HuH-7.5 (cell line): ENCODE measurements at places on chromosomes 1 and 21.
A peak's percentile ranks its signal among the peaks of the same experiment; 100 is the strongest.

DNA sequence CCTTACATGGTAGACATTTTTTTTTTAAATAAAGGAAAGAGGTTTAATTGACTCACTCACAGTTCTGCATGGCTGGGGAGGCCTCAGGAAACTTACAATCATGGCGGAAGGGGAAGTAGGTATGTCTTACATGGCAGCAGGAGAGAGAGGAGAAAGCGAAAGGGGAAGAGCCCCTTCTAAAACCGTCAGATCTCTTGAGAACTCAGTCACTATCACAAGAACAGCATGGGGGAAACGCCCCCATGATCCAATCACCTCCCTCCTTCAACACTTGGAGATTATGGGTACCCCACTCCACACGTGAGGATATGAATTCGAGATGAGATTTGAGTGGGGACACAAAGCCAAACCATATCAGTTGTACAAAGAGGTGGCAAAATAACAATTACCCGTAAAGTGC, 301.7 kb downstream of the GRIK1 start:
- no peak for DNase-seq

DNA sequence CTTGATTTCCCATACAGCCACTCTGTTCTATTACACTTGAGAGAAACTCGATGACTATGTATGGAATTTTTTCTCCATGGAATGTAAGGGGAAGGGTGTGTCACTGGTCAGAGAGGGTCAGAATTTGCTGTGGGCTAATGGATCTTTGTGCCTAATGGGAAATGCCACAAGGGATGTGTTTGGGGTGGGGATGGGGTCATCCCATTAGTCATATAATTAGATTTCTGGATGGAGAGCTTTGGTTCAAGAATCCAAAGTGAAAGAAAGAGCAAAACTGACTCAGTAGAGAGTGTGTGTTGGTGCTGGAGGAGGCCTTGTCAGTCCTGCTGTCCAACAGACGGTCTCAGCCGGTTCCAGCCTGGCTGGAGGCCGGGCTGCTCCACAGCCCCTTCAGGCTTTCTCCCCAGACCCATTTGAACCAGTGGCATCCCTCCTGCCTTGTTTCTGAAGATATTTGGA, 86.4 kb downstream of the LAMC2 start:
- DNase-seq: no peak

DNA sequence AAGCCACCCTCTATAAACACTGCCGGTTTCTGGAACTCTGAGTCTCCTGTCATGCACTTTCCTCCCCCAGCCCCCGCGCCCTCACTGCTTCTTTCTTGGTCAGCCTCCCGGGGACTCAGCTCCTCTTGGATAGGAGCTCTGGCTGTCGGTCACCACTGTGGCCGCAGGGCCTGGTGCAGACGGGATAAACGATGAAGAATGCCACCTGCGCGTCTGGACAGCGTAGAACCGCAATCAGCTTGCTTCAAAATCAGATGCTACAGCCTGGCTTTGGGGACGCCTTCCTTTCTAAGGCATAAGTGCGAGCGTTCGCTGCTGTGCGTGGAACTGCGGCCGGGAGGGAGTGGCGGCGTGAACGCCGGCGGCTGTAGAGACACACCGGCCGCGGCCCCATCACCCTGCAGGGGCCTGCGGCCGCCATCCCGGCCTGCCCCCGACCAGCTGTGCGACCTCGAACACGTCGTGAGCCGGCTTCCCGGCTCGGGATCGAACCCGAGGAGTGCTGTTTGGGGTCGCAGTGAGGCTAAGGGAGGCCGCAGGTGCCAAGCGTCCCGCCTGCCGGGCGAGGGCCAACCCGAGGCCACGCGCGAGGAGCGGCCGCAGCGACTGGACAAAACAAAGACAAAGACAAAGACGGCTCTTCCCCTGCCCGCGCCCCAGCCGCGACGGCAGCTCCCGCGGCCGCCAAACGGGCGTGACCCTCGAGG, 688 bp downstream of the PTTG1IP start:
- DNase-seq: no peak

DNA sequence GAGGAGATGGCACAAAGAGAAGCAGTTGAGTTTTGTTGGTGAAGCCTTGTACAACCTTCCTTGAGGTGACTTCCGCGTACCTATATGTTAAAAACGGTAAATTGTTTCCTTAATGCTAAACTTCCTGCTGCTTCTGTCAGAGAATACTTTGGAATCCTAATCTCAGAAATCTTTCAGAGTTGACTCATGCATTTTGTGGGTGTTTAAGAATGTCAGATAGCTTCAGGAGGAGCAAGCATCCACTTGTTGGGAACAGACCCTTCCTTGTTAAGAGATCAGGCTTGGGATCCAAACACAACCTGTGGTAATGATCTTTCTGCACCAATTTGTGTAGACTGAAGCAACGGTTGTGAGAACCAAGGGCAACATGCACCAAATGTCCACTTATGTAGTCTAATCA, 29.5 kb downstream of the AK4 start:
- DNase-seq: no peak

DNA sequence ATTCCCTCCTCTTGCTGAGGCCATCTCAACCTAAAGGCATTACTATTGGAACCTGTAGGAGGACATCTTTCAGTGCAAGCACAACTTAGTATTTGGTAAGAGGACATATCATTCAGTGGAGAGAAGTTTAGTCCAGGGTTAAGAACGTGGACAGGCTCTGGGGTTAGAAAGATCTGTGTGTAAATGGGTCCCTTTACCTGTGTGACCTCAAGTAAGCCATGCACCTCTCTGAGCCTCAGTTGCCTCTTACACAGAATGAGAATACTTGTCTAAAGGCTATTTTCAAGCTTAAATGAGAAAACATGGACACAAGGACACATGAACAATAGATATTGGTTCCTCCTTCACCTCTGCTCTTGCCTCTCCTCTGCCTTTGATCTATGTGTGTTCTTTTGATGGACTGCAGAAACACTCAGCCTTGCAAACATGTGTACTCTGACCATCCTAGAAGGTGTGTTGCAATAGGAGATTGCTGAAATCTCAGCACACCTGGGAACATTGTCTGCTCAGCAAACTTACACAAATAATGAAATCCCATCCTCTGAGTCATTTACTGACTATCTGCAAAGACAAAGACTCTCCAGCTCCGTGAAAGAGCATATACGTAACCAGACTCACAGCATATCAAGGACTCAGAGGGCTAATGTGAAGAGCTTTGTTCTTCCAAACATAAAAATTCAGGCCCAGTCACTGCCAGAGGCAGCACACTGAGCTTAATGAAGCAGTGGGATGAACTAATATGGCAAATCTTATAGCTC, 143.8 kb downstream of the DAB1 start:
- DNase-seq: peak; percentile 17

- DNase-seq: peak; percentile 57
Measured at GRCh38 chr1:6785728-6786505, 663 bp downstream of the CAMTA1 start.

GRCh38 chr1:202567738-202568137, 142.5 kb downstream of the SYT2 start:
- no peak for DNase-seq

DNA sequence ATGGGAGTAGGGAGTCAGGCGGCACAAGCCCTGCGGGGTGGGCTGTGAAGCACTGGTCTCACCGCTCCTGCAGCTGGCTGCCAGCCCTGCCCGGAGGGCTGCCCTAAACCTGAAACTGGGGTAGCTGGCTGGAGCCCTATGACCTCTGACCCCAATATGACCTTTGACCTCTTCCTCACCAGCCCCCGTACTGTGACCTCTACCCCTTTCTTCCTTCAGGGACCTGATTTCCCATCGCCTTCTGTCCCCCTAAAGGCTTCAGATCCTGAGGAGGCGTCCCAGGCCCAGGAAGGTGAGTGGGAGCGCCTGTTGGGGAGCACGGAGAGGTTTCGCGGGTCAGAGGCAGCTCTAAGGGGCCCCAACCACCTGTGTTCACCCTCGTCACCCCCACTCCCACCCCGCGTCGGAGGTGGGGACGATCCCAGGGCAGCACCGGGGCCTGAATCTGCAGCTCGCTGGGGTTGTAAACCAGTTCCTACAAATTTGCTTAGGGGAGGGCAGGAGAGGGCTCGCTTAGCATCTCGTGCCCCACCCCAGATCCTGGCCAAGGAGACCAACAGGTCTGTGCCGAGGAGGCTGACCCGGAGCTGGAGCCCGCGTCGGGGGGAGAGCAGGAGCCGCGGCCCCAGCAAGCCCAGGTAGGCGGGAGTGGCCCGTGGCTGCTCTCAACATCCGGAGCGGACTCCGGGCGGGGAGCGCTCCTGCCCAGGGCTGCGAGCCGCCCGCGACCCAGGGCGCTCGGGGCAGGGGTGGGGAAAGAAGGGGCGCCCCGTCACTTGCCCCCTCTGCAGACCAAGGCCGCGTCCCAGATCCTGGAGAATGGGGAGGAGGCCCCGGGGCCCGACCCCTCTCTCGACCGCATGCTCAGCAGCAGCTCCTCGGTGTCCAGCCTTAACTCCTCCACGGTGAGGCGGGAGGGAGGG, 7.3 kb downstream of the SYTL1 start:
- peak; percentile 87 for DNase-seq

DNA sequence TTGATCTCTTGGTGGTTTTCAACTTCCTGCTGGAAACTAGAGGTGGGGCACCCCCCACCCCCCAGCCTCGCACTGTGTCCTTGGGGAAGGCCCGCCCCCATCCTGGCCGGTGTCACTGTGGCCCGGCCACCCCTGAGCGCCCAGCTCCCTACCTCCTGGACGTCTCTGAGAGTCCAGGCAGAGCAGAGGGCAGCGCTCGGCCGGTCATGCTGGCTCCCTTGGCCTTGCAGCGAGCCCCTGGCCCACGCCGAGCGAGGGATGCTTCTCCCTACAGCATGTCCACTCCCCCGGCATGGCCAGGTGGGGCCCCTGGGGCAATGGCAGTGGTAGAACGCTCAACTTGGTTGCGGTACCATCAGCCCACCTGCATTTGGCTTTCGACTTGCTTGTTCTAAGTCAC, 28.7 kb upstream of the TRAPPC10 start:
- DNase-seq: no peak

DNA sequence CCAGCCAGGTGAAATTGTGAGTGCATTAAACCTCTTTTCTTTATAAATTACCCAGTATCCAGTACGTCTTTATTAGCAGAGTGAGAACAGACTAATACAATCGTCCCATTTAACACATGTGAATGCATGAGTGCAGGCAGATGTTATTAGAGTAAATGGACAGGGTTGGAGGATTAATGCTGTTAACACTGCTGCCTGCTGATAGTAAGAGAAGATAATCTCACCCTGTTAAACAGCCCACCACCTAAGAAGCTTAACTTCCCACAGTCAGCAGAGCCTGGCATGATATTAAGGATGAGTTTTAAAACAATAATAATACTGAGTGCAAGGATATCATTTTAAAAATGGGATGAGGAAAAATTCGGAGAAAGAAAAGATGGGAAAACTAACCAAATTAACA, 181.4 kb upstream of the LHX8 start:
- DNase-seq: no peak

- DNase-seq: no peak
Measured at GRCh38 chr1:63701187-63701586, 72.6 kb upstream of the ROR1 start.

GRCh38 chr1:24878045-24878444, 52.0 kb downstream of the RUNX3 start:
- no peak for DNase-seq

GRCh38 chr1:41739061-41739955, 179.4 kb downstream of the HIVEP3 start:
- DNase-seq: no peak

DNA sequence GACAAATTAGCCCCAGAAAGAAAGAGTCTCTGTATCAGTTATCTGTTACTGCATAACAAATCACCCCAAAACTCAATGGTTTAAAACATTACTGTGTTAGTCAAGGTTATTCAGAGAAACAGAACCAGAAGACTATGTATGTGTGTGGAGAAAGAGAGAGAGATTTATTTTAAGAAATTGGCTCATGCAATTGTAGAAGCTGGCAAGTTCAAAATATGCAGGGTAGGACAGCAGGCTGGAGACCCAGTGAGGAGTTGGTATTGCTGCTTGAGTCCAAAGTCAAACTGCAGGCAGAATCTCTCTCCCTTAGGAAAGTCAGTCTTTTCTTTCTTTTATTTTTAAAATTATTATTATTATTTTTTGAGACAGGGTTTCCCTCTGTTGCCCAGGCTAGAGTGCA, 50.2 kb upstream of the TNR start:
- no peak for DNase-seq

DNA sequence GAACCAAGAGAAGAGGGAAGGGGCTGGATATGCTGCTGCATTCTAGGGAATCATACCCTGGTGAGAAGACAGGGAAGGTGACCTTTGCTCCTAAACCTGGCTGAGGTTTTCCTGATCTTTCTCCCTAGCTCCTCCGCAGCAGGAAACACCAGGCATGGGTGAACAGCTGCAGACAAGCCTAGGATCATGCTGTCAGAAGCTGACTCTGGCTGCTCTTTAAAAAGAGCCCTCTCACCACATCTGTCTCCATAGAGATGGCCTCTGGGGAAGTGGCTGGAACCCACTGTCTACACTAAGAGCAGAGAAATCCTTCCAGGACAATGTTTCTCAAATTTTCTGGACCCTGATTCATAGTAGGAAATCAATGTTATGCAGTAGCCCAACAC, 57.6 kb downstream of the CD34 start:
- DNase-seq: no peak

DNA sequence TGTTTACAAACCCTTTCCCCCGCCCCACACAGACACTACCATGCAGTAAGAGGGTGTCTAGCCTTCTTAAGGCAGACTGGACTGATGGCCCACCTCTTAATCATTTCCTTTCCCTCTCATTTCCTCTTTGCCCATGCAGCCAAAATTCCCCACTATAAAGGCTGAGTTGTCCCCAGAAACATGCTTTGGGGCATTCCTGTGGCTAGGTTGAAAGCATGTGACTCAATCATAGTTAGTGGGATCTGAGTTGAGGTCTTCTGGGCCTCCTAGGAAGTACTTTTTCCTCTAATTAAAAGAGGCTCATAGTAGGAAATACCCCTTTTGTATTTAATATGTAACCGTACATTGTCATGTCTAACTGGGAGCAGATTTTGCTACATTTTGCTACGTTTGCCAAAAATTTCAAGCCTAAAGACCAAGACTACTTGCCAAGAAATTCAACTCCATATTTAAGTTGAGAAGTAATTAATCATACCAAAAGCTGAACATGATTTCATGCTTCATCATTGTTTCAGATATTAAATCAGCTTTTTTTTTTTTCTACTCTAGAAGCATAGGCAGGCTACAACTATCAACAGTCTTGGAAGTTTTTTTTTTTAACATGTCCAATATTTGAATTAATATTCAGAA, 174.7 kb downstream of the ADGRL4 start:
- no peak for DNase-seq

GRCh38 chr1:40530735-40531380, 579 bp upstream of the ZNF684 start:
- DNase-seq: no peak

DNA sequence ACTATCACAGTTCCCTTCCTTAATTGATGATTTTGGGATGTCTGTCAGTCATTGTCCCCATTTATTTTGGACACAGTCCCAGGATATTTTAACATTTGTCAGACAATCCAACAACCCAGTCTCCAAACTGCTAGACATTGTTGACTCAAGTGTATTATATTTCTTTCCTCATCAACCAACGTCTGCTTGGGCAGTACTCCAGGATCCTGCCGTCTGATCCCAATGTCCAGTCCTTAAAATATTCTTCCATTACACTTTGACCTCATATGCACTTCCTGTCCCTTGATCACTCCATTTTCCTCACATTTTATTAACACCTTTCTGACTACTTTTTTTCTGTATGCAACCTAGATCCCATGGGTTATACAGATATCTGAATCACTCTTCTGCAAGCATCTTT, 39.8 kb upstream of the KIAA0040 start:
- no peak for DNase-seq
